ENCODE measurements at places on chromosomes 4 and X. TPM values are rescaled to one million over a fixed set of nuclear protein-coding genes. Genes with fewer than 3 reads are reported as not detected.

Gene FNIP2
- total RNA-seq: 17.3 TPM

Gene FATE1
- total RNA-seq: not detected

DNA sequence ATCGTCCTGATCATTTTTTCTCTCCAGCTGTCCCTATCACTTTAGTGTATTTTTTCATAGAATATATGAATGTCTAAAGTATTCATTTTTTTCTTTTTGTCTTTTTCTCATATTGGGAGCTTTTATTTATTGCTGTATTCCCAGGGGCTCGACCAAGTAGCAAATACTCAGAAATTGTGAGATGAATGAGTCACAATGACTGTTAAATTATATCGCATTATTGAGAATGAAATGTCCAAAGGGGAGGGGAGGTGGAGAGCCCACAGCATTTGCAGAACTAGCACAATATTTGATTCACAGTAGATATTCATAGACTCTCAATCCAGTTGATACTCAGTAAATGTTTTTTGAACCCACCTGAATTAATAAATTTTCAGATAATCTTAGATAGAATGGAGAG, 543.6 kb upstream of the FAM241A start:
- DNase-seq: no peak

DNA sequence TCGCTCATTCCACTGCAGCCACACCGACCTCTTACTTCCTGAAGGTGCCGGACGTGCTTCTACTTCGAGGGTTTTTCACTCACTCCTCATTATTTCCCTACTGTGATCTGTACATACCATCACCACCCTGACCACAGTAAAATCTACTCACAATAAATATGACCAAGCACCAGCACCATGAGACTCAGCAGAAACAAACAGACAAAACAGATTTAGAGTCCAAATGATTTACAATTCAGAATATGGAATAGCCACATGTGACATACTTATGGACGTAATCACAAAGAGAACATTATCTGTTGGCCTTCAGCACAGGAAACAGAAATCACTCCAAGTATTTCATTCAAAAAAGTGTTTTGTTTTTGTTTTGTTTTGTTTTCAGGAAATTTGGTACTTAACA, 16.1 kb upstream of the KLB start:
- no peak for DNase-seq

- DNase-seq: no peak
These were observed 36.0 kb downstream of the RTL9 start for GRCh38 chrX:110394651-110395050.

Measured in osteocyte (in vitro differentiated cells).